CD4-positive, alpha-beta T cell treated with Interleukin-6 at 100 ng/mL for 8 hours (primary cell): ENCODE measurements at places on chromosomes 1 and 21.

DNA sequence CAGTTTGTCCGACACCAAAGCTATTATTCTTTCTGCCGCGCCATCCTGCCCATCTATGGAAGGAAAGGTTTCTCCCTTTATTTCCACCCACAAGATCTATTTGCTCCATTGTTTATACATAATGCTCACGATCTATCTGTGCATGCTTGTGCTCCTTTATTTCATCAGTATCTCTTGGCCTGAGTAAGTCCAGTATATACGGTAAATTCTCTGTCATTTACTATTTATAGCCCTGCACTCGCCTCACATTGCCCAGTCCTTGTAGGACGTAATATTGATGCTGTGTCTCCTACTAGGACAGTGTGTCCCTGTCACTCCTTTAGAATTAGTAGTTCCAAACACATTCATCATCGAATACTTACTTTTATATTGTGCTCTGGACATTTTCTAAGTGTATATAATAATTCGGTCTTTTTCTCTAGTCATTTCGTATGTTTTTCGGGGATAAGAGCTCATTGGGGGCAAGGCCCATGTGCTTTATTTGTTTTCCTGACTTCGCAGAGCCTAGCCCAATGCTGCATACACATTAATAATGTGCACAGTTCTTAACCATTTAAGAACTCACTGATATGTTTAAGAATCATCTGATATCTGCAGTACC lies 3.1 kb upstream of the NID1 start:
- DNase-seq, result no peak

- DNase-seq, result no peak
Observed at GRCh38 chr21:17197996-17198395, 314.8 kb upstream of the CXADR start.

DNA sequence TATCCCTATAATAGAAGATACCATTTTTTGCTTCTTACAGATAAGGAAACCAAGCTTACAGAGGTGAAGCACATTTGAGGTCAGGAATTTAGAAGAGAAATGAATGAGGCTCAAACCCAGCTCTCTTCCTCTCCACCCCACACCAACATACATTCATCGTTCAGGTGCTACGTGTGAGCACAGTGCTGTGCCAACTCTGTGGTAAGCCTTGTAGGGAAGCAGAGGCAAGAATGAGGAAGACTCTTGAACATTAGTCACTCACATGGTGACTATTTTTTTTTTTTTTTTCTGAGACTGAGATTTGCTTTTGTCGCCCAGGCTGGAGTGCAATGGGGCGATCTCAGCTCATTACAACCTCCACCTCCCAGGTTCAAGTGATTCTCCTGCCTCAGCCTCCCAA lies 314.0 kb downstream of the NTNG1 start:
- no peak for DNase-seq

- no peak for DNase-seq
Observed at GRCh38 chr1:236800002-236800620, 5.0 kb downstream of the MTR start.

DNA sequence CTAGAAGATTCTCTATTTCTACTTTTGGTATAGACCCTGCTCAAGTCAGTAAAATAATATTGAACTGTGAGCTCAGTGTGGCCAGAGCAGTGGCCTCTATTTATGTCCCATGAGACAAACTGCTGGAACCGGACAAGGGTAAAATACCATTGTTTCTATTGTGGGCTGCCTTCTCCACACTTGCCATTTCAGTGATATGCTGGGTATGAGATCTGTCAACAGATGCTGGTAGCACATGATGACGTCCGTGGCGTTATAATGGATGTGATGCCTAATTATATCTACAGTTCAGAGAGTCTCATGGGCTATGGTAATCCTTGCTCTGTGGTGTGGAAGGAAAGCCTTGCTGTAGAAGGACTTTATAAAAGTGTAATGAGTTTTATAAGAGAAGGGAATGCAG lies 2.4 kb downstream of the ACTN2 start:
- DNase-seq, result no peak

GRCh38 chr1:227730630-227731151 lies 4.4 kb downstream of the JMJD4 start:
- no peak for DNase-seq

GRCh38 chr1:14724246-14724645 lies 125.8 kb downstream of the KAZN start:
- no peak for DNase-seq

- DNase-seq, result no peak
Observed at GRCh38 chr21:38652396-38652795, 153.3 kb upstream of the ETS2 start.

DNA sequence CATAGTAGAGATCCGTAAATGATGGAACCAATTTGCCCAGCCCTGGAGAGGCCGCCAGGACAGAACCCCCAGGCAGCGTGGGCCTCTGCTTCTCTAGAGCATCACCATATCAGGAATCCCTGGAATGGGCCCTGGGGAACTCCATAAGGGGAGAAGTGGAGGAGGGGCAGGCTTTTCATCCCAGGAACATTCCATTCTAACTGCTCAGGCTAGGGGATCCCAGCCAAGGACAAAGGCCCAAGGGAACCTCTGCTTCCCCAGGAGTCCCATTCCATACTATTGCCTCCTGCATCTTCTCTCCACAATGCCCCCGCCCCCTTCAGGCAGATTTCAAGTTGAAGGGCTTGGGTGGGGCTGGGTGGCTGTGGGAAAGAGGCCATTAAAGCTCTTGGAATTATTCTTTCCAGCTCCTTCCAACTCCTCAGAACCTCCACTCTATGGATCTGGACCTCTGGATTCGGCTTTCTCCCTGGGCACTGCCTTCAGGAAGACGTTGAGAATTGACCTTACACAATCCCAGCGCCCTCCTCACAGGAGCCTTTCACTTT lies 6.0 kb downstream of the TRNP1 start:
- no peak for DNase-seq

DNA sequence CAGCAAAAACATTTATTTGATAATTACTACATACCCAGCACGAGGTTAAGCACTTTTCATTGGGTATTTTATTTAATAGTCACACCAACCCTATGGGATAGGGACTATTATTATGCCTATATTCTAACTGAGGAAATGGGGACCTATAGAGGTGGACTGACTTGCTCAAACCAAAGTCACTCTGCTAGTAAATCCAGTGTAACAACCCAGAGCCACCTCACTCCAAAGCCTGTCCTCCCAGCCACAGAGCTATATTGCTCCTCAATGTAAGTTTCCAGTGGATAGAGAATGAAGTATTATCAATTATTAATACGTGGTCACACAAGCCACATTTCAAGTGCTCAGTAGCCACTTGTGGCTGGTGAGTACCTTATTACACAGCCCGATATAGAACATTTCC lies 97.5 kb downstream of the RGS2 start:
- no peak for DNase-seq

GRCh38 chr1:112614460-112615065 lies 4.4 kb downstream of the ST7L start:
- DNase-seq, result peak; percentile 31

GRCh38 chr1:32219022-32219421 lies 3.1 kb downstream of the TMEM234 start:
- DNase-seq, result no peak

GRCh38 chr1:25184001-25184762 lies 48.1 kb downstream of the SYF2 start:
- DNase-seq, result no peak

DNA sequence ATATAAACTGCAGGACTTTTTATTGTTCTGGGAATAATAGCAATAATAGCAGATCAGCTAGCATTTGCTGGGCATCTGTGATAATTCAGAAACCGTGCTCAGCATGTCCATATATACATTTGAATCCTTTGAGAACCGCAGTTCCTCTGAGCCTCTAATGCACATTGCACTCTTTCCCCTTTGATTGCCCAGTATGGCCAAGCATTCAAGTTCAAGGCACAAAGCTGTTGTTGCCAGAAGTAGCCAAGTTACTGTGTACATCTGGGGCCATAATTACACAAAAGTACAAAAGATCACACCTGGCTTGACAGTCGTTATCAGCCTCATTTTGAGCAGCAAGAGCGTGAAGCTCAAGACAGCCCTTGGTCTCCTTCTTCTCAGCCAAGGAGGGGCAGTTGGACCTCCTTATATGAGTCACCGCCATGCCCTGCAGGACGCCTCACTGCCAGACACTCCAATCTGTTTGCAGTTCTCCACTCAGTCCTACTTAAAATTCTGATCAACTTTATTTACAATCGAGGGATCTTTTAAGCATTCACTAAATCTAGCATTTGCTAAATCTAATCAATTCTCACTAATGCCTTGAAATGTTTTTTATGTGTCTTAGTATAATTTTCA lies 216.0 kb downstream of the SLC35F3 start:
- no peak for DNase-seq

- no peak for DNase-seq
Observed at GRCh38 chr1:115865704-115866380, 24.9 kb upstream of the NHLH2 start.

GRCh38 chr1:96510911-96511310 lies 210.7 kb upstream of the PTBP2 start:
- DNase-seq, result no peak

DNA sequence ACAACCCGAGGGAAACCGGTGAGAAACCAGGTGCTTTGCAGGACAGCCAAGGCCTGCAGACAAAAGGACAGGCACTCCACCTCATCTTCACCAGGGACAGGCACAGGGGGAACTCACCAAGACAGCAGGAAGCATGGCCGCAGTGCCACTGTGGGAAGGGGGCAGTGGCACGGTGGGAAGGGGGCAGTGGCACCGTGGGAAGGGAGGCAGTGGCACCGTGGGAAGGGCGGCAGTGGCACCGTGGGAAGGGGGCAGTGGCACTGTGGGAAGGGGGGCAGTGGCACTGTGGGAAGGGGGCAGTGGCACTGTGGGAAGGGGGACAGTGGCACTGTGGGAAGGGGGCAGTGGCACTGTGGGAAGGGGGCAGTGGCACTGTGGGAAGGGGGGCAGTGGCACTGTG lies 28.4 kb upstream of the LRRC47 start:
- DNase-seq, result no peak

DNA sequence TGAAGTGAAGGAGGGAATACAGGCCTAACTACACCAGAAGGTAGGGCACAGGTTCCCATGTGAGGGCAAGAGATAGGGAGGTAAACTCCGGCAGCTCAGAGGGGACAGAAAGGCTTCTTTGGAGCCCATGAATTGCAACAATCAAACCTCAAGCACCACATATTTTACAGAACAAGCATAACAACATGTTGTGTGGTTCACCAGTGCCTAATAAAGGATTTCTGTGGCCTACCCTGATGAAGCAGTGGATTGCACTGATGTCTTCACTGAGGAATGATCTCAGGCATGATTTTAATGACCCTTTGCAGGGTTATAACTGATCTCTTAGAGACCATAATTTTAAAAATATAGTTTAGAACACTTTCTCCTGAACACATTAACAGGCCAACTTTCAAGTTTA lies 77.4 kb downstream of the RUNX1 start:
- no peak for DNase-seq

DNA sequence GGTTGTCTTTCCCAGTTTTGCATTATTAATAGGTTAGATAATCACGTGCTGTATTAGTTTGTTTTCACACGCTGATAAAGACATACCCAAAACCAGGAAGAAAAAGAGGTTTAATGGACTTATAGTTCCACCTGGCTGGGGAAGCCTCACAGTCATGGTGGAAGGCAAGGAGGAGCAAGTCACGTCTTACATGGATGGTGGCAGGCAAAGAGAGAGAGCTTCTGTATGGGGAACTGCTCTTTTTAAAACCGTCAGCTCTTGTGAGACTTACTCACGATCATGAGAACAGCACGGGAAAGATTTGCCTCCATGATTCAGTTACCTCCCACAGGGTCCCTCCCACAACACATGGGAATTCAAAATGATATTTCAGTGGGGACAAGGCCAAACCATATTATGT lies 2.3 kb upstream of the VCAM1 start:
- no peak for DNase-seq

GRCh38 chr1:34408011-34408410 lies 231.3 kb downstream of the C1orf94 start:
- no peak for DNase-seq

GRCh38 chr1:29811727-29812407 lies 575.5 kb downstream of the PTPRU start:
- DNase-seq, result no peak

GRCh38 chr1:172745014-172745413 lies 86.1 kb downstream of the FASLG start:
- peak; percentile 72 for DNase-seq

- no peak for DNase-seq
Observed at GRCh38 chr1:224292419-224292818, 37.6 kb downstream of the NVL start.

- no peak for DNase-seq
Observed at GRCh38 chr1:115140442-115141144, 51.3 kb upstream of the TSPAN2 start.

GRCh38 chr1:192407206-192407605 lies 90.4 kb downstream of the RGS21 start:
- DNase-seq, result no peak

DNA sequence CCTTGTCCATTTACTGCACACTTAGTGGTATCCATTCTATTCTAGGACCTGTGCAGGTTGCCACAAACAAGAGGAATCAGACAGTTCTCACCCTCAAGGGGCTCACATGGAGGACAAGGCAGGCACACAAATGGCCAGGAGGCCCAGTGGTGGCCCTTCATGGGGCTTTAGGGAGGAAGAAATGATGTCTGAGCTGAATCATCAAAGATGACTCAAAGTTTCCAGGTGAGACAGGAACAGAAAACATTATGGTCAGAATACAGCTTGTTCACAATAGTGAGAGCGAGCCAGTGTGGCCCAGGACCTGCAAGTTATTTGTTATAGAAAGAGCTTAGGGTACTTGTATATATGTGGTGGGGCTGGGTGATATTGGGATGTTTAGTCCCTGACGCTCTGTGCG lies 26.4 kb downstream of the SHISAL2A start:
- DNase-seq, result no peak

DNA sequence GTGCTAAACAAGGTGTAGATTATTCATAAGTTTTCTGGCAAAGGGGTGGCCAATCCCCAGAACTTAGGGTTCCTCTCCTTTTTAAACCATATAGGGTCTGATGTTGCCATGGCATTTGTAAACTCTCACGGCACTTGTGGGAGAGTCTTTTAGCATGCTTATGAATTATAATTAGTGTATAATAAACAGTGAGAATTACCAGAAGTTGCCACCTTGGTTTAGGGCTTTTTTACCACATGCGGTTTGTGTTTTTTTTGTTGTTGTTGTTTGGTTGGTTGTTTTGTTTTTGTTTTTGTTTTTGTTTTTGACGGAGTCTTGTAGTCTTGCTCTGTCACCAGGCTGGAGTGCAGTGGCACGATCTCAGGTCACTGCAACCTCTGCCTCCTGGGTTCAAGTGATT lies 8.9 kb upstream of the LAX1 start:
- DNase-seq, result no peak

- no peak for DNase-seq
Observed at GRCh38 chr1:31954607-31955283, 16.6 kb upstream of the PTP4A2 start.

- no peak for DNase-seq
Observed at GRCh38 chr1:1202831-1203560, 3.4 kb downstream of the TNFRSF18 start.

DNA sequence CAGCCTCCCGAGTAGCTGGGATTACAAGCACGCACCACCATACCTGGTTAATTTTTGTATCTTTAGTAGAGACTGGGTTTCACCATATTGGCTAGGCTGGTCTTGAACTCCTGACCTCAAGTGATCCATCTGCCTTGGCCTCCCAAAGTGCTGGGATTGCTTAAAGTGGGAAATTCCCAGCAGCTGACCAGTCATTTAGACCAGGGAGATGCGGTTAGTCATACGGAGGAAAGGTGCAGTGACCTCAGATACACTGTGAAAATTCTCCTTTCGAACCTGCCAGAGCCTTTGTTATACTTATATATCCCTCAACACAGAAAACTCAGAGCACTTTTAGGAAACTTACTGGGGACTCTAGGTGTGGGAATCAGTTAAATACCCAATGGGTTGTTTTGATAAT lies 39.6 kb downstream of the MAP10 start:
- no peak for DNase-seq
